ENCODE measurements at places on chromosomes 6 and 20. TPM values are rescaled to one million over a fixed set of nuclear protein-coding genes. Genes with fewer than 3 reads are reported as not detected.

The TMEM244 gene
- total RNA-seq = not detected

GRCh38 chr6:137878486-137879285 is 11.6 kb downstream of the TNFAIP3 start:
- DNase-seq = no peak

The CLPSL2 gene
- total RNA-seq = not detected

- no peak for DNase-seq
Observed at GRCh38 chr20:17622086-17622850, 52.4 kb downstream of the DSTN start.

DNA sequence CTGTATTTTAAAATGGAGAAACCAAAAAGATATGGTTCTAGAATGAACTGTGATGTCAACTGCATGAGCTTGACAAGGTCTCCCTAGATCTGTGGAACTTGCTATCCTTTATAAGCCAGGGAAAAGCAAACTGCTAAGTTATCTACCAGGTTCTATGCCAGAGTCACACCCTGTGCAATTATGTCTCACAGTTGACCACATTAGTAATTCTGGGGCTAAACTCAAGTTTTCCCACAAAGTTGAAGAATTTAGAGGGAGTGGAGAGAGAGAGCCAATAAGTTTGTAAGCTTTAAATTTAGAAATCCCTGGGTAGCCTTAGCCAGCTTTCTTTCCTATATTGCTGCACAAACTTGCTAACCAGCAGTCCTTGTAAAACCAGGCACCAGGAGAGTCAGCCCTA is 407.0 kb upstream of the SASH1 start:
- DNase-seq = no peak

The KIF16B gene
- total RNA-seq = 18.0 TPM

GRCh38 chr6:37354526-37355384 is 972 bp downstream of the RNF8 start:
- no peak for DNase-seq

DNA sequence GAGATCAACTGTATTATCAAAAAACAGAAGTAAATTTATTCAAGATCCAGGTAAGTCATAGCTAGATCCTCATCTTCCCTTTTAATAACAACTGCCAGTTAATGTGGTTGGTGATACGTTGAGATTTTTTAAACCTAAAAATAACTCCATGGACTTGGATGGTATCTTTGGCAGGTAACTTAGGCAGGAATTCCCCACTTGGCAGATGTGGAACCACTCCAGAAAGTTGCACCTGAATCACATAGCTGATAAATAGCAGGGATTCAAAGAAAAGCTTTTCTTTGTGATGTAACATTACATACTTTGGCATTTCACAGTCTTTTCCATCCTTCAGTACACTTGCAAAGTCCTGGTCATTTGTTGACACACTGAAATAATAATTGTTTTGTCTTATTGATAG is 62.6 kb downstream of the PRPH2 start:
- no peak for DNase-seq

DNA sequence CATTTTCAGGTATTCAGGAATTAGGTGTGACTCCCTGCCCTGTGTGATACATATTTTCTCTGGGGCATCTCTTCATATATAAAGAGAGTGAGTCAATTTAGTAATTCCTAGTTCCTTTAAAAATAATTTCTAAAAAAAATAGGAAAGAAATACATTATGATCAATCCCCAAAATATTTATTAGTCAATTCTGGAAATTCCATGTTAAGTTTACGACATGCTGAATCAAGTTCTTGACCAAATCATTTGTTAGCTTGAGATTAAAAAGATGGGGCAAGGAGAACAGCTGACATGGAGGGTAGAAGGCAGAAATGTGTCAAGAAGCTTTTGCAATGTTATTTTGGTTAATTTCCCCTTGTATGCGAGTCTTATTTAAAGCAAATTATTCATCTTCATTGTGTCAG is 22.7 kb upstream of the PRDM1 start:
- no peak for DNase-seq

The NHSL1 gene
- total RNA-seq = 25.2 TPM

The FNDC1 gene
- not detected for total RNA-seq

The LAMA5 gene
- total RNA-seq = 171 TPM

GRCh38 chr20:35617397-35618262 is 2.0 kb downstream of the SPAG4 start:
- DNase-seq = peak; percentile 62

The SIGLEC1 gene
- not detected for total RNA-seq

DNA sequence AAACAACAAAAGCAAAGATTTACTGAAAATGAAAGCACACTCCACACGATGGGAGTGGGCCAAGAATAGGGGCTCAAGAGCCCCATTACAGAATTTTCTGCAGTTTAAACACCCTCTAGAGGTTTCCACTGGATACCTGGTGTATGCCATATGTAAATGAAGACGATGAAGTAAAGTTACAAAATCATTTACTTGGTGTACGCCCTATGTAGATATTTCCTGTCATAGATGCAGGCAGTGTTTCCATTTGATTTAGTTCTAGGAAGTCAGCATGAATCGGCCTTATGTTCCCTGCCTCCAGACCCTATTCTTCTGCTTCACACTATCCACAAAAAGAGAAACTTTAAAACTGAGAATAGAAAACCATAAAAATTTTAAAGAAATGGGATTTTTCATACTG is 404.4 kb upstream of the GJE1 start:
- DNase-seq = peak; percentile 2

The PMEPA1 gene
- 3.9 TPM for total RNA-seq

DNA sequence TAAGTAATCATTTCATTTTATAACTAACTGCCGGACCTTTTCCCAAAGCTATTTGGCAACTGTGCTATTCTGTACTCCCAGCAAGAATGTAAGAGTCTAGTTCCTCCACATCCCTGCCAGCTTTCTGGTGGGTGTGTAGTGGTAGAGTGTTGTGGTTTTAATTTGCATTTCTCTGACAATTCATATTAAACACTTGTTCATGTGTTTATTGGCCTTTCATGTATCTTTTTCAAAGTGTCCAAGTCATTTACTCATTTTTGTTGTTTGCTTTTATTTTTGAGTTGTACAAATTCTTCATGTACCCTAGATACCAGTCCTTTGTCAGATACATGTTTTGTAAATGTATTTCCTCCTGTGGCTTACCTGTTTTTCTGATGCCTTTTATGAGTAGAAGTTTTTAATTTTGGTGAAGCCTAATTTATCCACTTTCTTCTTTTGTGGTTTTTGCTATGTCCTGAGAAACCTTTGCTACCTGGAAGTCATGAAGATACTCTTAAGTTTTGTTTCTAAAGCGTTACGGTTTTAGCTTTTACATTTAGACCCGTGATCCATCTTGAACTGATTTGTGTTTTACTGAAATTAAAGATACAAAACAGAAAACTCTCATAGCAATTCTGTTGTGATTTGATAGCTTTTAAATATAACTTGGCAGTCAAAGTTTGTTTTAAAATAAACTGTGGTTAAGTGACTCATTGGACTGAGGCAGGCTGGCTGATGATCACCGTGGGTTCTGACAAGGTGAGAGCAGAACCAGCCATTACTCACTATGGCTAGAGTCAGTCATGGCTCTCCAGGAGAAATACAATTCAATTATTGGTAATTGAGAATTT is 8.0 kb downstream of the MYLIP start:
- DNase-seq = no peak

DNA sequence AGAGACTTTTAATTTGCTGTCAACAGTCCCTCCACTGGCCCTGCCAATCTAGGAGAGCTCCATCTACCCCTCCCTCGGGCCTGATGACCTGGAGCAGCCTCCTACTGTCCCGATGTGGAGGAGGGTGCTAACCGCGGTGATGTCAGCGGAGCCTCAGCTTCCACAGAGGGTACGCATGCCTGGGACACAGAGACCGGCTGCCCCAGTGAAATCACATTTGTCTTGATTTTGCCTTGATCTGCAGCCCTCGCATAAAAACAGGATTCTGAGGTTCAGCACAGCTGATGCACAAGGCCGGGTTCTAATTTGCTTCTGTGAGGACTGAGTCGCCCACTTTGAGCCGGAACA is 77.6 kb downstream of the STK35 start:
- no peak for DNase-seq

GRCh38 chr6:109311471-109311870 is 70.8 kb downstream of the CD164 start:
- DNase-seq = no peak

DNA sequence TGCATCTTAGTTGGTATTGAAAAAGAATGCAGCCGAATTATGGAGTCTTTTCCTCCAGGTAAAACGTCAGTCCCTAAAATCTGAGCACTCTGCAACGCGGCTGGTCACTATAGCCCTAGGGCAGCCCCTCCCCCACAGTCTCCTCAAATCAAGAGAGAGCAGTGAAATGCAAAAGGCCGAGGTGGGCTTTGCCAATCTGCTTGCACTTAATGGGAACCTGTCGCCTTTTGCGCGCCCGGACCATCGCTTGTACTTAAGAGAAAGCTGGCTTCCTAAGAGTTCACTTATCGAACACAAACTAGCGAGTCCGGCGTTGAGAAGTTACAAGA is 447 bp downstream of the MCM3 start:
- no peak for DNase-seq

The MATN4 gene
- not detected for total RNA-seq

DNA sequence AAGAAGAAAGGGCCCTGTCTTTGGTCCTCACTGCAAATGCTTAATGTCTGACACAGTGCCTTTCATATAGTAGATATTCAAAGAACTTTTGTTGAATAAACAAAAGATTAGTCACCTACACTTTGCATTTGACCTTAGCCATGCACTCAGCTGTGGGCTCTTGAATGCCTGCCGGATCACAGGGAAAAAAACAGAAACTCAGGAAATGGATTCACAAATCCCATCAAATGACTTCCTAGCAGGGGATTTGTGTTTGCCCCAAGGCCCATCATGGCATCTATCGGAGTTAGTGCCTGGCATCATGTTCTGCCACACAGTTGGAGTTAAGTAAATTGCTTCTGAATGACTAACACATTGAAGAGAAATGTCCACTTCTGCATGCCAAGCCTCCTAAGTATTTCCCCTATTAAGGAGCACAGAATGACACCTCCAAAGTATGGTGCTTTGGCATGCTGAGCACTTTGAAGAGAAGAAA is 72.3 kb upstream of the DST start:
- DNase-seq = no peak

GRCh38 chr20:32674362-32674789 is 635 bp upstream of the C20orf203 start:
- DNase-seq = peak; percentile 47

The APCDD1L gene
- total RNA-seq = not detected

DNA sequence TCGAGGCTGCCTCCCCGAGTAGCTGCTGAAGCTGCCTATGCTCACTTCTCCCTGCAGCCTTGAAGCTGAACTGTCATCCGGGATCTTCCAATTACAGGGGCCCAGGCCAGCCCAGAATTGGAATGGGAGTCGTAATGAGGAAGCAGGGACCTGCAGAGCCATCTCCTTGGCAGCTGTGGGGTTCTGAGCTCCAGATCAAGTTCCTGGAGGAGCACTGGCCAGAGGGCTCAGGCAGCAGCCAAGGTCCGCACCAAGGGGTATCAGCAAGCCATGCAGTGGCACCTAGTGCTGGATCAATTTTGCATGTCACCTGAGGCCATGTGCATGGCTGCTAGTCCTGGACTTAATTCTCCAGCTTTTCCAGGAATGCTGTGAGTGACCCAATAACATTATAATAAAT is 163.2 kb upstream of the TSHZ2 start:
- DNase-seq = no peak

The PM20D2 gene
- total RNA-seq = 31.1 TPM

The C20orf144 gene
- not detected for total RNA-seq

The TRPC4AP gene
- total RNA-seq = 43.3 TPM

The MMP24 gene
- not detected for total RNA-seq

DNA sequence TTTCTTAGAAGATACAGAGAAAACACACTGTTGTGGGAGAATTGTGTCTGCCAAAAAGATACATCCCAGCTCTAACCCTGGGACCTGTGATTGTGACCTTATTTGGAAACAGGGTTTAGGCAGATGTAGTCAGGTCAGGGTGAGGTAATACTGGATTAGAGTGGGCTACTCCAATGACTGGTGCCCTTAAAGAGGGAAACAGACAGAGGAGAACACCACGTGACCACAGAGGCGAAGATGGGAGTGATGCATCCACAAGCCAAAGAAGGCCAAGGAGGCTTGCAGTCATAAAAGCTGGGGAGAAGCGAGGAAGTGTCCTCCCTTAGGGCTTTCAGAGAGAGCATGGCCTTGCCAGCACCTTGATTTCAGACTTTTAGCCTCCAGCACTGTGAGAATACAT is 35.6 kb downstream of the SLC52A3 start:
- no peak for DNase-seq

The CENPQ gene
- total RNA-seq = 6.9 TPM

DNA sequence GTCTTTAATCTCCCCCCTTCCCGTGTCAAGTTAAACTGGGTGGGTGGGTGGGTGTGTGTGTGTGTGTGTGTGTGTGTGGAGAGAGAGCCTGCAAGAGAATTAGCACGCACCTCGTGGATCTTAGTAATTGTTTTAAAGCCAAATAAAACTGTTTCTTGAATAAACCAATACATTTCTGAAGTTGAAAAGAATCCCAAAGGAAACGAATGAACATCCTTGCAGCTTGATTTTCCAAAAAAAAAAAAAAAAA is 381 bp upstream of the BICRAL start:
- no peak for DNase-seq

All from NCI-H460 (cell line).